ENCODE measurements at places on chromosomes 11 and 22.

DNA sequence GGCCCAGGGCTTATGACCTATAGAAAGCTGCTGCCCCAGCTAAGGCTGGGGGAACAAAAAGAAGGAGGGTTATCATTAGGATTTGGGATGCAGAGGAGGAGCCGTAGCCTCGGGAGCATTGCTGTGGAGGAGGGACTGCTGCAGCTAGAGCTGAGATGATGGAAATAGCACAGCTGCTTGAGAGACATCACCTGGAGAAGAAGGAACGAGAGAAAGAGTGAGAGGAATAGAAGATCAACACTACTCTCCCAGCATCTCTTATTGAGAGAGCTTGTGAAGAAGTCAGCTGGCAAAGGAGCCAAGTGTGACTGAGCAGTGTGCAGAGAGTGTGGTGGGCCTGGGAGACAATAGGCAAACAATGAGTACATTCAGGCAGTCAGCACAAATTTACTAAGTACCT, 100.7 kb upstream of the PLET1 start:
- DNase-seq: no peak

DNA sequence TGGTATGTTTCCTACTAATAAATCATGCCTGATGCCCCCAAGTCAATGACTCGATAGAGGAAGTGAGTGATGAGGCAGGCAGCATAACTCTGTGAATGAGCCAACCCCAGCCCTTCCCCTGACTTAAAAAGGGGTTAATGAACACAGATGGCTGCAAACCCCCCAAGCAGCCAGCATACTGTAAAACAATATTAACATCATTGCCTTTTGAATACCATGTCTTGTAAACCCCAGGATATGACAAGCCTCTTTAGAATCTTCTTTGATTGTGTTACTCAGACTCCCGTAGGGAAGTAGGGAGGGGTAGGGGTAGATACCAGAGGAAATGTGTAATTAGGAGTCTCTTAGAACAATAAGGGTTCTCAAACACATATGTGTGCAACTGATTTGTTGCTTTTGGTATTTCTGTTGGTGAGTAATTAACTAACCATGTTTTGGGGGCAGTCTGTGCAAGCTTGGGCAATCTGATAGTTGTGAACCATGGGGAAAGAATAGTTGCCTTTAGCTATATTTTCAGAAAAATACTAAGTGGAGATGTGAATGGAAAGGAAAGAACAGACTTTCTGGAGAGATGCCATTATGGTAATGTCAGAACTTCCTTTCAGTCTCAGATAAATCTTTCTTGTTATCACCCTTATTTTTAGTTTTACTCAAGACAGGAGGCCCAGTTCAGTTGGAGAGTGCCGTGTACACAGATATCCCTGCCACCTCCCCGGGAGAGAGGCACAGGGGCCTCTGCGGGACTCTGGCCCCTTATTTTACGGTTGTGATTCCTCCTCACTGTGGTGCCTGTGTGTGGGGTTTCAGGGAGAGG, 701.8 kb downstream of the NTM start:
- no peak for DNase-seq

DNA sequence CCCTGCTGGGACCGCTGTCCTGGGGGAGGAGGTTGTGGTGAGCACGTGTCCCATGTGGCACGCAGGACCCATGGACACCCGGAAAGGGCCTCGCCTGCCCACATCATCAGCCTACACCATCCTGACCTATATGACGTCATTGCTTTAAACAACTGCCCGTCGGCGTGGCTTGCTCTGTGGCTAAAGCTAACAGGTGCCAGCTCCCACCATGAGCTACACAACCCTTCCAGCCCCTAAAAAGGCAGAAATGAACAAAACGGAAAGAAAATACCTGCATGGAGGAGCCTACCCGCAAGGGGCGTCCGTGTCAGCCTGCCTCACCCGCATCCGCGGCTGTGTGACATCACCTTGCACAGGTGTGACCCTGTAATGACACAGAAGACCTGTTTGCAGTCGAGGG, 481.8 kb downstream of the BRD1 start:
- no peak for DNase-seq

- DNase-seq: no peak
Observed at GRCh38 chr11:44418456-44418830, 108.5 kb upstream of the ALX4 start.
